CD4-positive, alpha-beta T cell treated with Interleukin-1 beta for 1 hour (primary cell): ENCODE measurements at places on chromosomes 1 and 21.

DNA sequence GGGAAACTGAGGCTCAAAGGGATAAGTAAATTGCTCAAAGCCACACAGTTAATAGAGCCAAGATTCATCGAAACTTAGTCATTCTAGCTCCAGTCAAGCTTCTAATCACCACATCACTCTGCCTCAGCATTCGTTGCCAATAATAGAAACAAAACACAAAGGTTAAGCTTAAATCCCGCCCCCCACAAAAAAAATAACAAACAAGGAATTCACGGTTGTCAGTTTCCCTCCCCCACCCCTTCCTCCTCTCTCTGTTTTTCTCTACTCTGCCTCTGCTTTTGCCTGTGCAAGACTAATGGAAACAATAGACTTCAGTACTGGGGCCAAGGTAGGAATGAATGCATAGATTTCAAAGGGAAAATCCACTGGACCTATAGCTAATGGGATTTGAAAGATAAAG lies 70.7 kb upstream of the ZNF644 start:
- DNase-seq = no peak

GRCh38 chr1:24771574-24771973 lies 26.3 kb downstream of the CLIC4 start:
- no peak for DNase-seq

- no peak for DNase-seq
Observed at GRCh38 chr1:201049248-201049831, 25.8 kb upstream of the KIF21B start.

DNA sequence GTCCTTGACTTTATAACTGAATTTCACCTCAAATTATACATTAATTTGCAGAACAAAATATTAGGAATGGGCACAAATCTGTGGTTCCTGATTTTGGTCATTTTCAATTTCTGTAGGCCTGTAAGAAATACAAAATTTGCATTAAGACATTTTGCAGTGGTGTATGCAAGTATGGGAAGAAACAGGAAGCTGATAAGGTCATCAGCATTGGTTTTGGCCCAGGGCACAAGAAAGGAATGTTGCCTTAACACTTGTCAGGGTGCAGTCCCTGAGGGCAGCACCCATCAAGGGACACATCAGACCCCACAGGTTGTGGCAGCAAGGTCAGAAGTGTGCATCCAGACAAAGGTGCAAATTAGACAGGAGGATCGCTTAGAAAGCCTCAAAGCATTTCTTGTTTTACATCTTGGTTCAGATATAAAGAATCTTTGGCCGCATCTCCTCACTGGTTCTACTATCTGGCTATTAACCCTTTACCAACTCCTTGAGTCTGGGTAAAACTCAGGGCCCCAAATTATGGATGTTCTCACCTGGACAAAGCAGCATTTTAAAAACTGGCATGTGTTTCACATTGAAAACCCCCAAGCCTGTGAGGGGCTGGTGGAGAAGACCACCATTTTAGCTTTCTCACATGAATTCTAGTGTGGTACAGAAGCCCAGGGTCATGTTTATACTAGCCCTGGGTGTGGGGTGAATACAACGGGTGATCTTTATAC lies 182.4 kb downstream of the CDC7 start:
- DNase-seq = no peak

GRCh38 chr1:94875794-94876193 lies 51.1 kb downstream of the CNN3 start:
- no peak for DNase-seq
